Hematopoietic multipotent progenitor cell treated with erythropoietin and hydrocortisone succinate and interleukin-3 and kit ligand, for 17 days (in vitro differentiated cells): ENCODE measurements at places on chromosomes 16 and 17.

DNA sequence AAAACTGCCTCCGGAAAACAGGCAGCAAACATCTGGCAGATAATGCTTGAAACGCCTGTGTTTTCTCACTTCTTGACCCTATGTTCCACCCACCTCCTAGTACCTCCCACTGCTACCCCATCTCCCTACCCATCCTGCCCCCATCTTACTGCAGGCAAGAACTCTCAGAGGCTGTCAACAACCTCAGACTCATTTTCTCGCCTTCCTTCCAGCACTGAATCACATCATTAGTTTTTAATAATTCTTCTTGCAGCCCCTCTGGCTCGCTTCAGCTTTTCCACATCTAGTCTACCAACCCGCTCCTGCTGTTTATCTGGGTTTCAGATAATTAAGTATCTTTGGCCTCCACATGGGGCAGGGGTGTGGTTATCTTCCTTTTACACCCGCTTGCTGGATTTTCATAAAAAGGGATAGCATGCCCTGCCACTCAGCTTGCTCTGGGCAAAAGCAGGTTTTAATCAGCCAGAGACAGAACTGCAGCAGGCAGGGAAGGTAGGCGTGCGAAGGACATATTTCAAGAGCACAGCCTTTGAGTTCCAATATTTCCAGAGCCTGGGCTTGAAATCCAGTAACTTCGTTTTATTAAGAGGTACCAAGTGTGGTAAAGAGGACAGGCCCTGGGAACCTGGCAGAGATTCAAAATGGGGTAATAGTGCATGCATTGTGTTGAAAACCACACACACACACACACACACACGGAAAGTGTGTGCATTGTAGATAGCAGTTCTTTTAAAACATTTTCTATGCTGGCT lies 87.5 kb downstream of the BMERB1 start:
- peak; percentile 95 for DNase-seq

GRCh38 chr16:85682516-85682915 lies 6.2 kb downstream of the GINS2 start:
- no peak for DNase-seq

GRCh38 chr17:7078711-7079110 lies 1.3 kb downstream of the CLEC10A start:
- DNase-seq, result no peak

GRCh38 chr16:85049706-85050305 lies 22.2 kb downstream of the KIAA0513 start:
- DNase-seq, result no peak

DNA sequence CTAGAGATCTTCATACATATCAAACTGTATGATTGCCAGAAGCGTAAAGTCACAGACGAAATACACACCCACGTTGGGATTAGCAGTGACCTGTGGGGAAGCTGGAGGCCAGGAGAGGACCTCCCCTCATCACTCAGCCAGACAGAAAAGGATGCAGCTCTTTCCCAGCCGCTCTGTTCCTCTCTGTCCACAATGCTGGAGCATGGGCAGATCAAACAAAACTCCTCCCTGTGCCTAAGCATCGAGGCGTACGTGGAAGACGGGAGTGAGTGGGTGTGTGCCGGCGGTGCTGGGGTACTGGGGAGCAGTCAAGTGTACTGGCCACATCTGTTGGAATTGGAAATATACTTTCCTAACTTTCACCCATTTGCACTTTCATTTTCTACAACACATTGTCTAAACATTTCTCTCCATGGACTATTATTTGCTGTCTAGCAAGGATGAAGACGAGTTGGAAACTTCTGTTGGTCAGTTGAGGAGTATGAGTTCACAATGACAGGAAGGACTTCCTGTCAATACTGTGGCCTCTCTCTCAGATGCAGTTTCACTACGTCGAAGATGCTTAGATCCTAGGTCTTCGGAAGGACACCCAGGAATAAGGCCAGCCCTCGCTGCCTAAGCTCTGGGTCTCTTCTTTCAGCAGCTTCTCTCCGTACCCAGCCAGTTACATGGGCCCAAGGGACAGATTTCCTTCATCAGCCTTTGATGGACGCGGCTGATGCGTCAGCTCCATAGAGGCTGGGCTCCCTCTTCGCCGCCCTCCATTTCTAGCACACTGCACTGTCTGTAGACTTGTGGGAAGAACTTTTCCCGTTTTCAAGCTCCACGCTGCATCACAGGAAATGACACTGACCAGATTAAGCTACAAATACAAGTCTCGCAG lies 30.6 kb upstream of the ENDOV start:
- DNase-seq, result no peak

DNA sequence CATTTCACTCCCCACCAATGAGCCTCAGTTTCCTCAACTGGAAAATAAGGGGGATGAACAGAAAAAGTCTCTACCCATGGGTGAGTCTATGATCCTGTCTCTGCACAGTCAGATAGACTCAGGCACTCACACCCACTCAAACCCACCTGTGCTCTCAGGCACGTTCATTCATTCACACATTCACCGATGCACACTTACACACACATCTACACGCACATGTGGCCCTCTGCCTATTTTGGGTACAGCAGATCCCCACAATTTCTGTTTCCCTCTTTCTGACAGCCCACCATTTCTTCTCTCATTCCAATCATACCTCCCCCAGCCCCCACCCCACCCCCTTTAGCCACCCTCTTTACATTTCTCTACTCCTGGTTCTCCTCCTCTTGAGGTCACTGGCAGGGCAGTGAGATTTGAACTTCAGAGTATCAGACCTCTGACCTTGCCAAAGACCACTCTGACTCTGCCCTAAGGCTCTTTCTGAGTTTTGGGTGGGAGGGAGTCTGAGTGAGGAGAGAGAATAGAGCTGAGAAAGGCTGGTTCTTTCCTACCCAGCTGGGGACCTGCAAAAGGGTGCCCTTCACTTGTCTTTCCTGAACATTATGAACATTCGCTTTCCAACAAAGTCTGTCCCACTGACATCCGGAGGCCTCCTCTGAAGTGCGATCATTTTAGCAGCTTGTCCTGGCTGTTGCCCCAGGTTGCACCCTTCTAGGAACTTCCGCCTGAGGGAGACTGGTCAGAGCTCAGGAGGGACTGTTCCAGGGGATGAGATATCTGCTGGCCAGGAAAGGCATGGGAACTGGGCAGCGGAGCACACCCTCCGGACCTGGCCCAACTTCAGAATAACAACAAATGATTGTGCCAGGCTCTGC lies 10.1 kb upstream of the COL1A1 start:
- no peak for DNase-seq

DNA sequence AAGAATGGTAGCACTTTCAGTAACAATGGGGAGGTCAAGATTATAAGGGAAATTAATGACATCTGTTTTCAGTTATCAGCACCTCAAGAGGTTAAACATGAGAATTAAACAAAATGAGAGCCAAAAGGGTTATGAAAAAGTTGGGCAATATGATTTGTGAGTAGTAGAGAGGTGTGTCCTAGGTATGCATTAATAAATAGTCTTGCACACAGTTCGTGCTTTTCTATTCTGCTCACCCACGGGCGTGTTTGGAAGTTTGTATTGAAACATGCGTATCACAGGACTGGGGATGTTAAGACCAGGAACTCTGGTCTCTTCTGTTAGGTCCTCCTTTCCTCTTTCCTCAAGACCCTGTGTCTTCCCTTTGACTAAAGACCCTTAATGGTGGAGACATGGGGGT lies 6.0 kb downstream of the BPTF start:
- no peak for DNase-seq

DNA sequence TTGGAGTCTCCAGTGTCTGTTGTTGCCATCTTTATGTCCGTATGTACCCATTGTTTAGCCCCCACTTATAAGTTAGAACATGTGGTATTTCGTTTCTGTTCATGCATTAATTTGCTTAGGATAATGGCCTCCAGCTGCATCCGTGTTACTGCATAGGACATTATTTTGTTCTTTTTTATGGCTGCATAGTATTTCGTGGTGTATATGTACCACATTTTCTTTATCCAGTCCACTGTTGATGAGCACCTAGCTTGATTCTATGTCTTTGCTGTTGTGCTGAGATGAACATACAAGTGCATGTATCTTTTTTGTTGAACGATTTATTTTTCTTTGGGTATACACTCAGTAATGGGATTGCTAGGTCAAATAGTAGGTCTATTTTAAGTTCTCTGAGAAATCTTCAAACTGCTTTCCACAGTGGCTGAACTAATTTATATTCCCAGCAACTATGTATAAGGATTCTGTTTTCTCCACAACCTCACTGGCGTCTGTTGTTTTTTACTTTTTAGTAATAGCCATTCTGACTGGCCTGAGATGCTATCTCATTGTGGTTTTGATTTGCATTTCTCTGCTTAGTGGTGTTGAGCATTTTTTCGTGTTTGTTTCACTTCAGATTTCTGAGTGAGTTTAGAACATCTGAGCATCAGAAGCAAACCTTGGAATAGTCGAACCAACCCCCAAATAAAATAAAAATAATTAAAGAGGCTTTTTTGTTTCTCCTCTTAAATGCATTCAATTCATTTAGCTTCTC lies 304.7 kb downstream of the ZFHX3 start:
- DNase-seq, result no peak

DNA sequence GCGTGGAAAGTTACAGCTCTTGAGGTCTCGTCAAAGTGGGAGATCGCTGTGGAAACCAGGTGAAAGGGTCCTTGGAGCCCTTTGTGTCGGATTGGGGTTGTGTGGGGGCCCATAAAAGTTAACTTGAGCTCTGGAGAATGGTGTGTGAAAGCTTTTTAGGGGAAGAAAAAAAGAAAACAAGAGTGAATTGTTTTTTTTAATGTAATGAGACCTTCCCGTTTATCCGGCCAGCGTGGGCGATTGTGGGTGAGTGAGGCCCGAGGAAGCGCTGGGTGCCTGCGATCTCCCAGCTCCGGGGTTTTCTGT lies 150.6 kb downstream of the MSI2 start:
- no peak for DNase-seq

DNA sequence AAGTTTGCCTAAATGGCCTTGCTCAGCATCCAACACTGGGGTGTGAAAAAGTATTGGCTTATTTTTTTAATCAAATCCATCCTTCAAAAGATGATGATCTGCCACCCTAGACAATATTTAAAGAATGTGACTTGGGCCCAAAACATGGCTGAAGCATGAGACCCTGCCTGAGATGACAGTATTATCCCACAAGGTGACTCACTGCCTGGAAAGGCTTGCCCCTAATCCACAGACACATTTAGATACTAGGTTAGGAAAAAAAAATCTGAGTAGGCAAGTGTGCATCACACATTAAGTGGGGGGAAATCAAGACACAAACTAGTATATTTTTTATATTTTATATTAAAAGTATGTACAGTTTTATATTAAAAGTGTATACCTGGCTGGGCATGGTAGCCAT lies 38.4 kb downstream of the TOM1L2 start:
- DNase-seq, result no peak

GRCh38 chr17:16444258-16444886 lies 29.0 kb downstream of the TRPV2 start:
- DNase-seq, result no peak

GRCh38 chr17:81403671-81404534 lies 8.6 kb downstream of the BAHCC1 start:
- no peak for DNase-seq

GRCh38 chr16:88116121-88116520 lies 164.9 kb downstream of the BANP start:
- DNase-seq, result no peak

- no peak for DNase-seq
These were observed 358.7 kb upstream of the CA10 start for GRCh38 chr17:52517176-52517575.

- no peak for DNase-seq
These were observed 14.1 kb downstream of the MIEN1 start for GRCh38 chr17:39716073-39716818.

- no peak for DNase-seq
These were observed 349.4 kb downstream of the SLC39A11 start for GRCh38 chr17:72743037-72743467.

DNA sequence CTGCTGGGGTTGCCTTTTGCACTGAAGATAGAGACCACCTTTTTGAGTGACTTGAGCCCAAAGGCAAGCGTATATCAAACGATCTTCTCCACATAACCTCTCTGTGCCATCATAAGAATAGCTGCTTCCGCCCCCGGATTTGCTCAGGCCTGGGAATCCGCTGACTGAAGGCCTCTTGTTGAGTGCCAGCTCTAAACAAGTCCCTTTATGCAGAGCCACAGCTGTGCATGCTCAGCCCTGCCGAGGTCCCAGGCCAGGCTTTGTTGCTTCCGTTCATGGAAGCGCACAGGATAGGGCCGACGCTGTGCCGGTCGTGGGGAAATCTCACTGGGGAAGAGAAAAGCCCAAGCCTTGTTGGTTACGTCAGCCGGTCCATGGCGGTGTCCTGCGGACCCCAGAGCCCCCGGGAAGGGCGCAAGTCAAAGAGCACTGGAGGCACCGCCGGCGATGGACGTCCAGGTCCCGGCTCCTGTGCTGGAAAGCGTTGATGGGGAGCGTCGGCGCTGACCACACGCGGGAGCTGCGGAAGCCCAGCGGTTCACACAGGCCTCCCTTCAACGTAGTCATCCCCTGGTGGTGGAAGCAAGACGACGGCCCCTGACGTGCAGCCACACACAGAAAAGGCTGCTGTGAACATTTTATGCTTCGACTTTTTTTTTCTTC lies 23.5 kb upstream of the RPL13 start:
- DNase-seq, result no peak

GRCh38 chr17:61409301-61410112 lies 9.9 kb downstream of the TBX2 start:
- DNase-seq, result no peak

DNA sequence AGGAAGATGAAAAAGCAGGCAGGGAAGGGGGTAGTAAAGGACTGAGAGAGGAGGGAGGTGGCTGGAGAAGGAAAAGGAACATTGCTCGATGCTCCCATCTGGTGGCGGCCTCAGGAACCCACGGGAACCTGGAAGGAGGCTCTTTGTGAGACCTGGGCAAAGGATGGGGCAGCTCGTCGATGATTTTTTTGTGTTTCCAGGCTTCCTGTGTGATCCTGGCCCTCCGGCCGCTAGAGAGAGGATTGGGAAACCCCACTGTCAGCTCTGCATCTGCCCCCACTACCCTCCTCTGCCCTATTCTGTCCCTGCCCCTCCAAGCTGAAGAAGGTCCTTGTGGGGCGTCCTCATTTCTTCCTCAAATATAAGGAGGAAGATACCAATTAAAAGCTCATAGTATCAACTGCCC lies 6.6 kb downstream of the WFIKKN2 start:
- DNase-seq, result peak; percentile 64

DNA sequence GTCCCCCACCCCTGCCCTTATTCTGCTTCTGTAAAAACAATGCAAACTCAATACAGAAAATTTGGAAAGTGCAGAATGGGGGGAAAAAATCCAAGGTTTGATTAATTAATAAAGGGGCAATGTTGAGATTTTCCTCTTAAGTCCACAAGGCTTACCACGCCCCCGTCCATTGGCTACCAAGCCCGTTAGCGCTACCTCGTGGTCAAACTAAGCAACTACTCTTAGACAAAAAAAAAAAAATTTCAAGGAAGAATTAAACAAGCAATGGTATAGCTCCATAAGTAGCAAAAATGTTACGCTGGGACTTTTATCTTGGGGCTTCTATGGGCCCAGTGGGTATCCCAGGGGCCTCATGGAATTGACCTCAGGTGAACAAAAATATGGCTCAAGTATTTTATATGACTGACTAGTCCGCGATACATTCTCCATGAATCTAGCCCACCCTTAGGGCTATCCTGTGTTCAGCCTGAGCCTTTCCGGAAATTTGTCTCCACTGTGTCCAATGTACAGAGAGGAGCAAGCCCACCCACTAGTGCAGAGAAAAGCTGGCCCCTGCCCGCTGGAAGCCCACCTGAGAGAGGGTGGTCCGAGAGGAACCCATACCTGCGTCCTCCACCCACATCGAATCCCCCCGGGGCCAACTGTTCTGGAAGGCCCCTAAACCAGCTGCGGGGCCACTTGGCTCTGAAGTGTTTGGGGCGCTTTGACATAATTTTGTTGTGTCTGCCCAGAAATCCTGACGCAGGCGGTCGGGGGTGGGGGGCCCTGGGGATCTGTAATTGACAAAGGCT lies 19.1 kb upstream of the TEX2 start:
- peak; percentile 79 for DNase-seq
